ENCODE measurements at places on chromosomes 1 and 21.

DNA sequence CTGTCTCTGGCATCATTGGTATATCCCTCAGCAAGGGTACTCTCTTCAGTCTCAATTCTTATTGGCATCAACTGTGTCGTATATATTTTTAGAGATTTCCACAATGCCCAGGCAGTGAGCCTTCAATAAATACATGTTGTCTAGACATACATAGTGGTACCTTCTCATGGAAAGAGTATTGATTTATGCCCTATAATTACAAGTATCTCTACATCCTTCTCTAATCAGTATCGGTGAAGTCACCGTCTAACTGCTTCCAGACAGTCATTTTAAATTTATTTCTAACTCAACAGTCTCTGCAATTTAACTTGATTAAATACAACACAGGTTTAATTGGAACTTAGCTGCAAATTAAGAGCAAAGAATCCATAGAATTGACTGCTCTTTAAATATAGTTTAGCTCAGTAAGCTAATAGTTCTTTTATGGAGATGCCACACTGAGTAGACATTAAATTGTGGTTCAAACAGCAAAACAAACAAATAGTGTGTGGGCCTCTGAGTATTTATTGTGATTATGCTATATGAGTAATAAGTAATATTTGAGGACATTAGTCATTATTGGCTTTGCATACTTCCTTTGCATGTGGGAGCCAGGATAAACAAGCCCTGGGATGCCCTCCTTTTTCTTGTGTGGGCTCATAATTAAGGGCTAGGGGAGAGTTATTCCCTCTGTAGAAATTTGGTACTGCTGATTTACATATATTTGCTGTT, 126.9 kb upstream of the DUSP10 start:
- no peak for DNase-seq

DNA sequence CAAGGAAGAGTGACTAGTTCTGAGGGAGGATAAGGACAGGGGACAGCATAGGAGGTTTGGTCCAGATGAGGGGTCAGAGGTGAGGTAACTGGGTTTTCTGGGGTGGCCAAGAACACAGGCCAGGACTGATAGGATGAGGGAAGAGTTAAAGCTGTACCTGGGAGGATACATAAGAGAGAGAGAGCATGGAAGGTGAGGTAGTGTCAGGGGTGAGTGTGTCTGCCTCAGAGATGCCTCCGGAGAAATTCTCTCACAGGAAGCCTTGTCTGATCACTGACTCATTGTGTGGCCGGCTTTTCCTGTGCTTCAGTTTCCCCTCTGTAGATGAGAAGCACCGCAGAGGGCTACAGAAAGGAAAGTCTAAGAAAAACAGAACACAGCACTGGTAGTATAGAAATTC, 40.2 kb downstream of the FASLG start:
- DNase-seq: peak; percentile 67

GRCh38 chr1:186806477-186806876, 22.3 kb upstream of the PLA2G4A start:
- DNase-seq: no peak

DNA sequence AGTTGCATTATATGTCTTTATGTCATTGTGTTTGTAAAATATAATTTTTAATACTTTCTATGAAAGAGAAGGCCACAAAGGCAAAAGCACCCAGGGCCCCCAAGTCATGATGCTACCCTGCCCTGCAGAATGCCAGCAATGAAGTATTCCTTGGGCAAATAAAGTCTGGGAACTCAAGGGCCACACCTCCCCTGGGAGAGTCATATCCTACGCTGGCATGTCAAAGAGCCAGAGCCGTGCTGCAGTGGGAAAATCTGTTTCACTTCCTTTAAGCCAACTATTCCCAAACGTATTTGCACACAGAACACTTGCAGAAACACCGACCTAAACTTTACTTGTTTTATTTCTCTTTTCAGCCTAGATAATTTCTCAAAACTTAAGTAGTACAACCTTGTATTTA, 98.4 kb upstream of the KAZN start:
- DNase-seq: no peak

- DNase-seq: no peak
Observed at GRCh38 chr1:54970901-54971300, 9.5 kb upstream of the TMEM61 start.

DNA sequence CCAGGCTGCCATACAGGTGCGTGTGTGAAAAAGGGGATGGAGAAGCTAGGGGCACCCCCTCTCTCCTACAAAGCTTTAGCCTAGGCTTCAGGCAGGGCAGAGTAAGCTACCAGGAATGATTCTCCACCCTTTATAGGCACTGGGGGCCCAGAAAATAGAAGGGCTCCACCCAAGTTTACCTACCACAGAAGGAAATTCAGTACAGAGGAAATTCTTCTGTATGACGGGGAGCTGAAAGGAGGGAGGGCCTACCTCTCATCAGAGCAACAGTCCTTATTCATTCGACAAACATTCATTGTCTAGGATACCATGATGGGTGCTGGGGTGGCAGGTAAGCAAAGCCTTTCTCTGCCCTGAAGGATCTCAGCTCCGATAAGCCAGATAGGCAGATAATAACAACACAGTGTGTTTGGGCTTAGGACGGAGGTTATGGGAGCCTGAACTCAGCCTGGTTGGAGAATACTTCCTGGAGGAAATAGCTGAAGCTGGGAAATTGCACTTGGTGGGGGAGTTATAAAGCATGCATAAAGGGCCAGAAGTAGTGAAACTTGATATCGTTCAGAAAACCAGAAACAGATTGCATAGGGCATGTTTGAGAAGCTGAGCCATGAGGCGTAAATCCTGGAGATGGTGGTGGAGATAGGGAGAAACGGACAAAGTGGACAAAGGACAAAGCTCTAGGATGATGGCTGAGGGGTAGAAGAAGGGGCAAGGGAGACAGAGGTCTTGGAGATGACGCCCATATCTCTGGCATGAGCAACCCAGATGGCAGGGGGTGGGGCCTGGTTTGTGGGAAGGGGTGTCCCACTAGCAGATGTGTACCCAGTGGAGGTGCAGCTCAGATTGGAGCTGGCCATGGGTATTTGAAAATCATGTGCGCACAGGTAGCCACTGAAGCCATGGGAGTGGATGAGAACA, 5.3 kb upstream of the P3R3URF start:
- DNase-seq: no peak

- no peak for DNase-seq
Observed at GRCh38 chr21:18840239-18840638, 436.7 kb upstream of the TMPRSS15 start.

DNA sequence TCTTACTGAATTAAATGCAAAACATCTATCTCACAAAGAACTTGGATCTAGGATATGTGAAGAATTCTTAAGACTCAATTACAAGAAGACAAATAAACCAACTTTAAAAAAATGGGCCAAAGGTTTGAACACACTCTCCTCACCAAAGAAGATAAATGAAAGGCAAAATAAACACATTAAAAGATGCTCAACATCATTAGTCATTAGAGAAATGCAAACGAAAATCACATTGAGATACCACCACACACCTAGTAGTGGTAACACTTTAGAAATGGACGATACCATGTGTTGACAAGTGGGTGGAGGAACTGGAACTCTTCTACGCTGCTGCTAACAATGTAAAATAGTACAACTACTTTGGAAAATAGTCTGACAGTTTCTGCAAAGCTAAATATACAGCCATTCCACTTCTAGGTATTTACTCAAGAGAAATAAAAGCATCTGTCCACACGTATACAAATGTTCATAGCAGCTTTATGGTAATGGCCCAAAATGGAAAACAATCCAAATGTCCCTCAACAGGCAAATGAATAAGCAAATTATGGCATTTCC, 194.3 kb downstream of the RHOU start:
- no peak for DNase-seq
